ENCODE measurements at places on chromosomes 3 and 15.

- no peak for DNase-seq
These were observed 31.0 kb upstream of the KLHL6 start for GRCh38 chr3:183586477-183586876.

- no peak for DNase-seq
These were observed at the start of gene GPR62 for GRCh38 chr3:51955175-51955892. Gene GPR62 (plus strand): TSS chr3:51955381. CDS start chr3:51955653, 272 bp downstream.

- DNase-seq, result no peak
These were observed 257.1 kb downstream of the UACA start for GRCh38 chr15:70505936-70506912.

DNA sequence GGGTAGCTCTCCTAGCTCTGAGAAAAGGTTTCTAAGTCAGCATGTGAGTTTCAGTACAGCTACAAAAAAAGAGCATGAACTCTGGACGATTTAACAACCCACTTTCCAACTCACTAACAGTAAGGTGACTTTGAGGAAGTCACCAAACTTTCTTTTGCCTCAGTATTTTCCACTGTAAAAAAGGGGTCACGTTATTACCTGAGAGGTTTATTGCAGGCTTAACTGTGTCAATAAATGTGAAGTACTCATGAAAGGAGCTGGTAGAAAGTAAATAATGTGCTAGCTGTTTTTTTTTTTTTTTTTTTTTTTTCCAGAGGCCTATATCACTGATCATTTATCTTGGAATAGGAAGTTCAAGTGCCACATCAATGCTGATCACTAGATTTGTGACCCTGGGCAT is 89.3 kb downstream of the PLSCR2 start:
- no peak for DNase-seq

- DNase-seq, result no peak
These were observed 96.3 kb upstream of the CHRM5 start for GRCh38 chr15:33871980-33872379.

DNA sequence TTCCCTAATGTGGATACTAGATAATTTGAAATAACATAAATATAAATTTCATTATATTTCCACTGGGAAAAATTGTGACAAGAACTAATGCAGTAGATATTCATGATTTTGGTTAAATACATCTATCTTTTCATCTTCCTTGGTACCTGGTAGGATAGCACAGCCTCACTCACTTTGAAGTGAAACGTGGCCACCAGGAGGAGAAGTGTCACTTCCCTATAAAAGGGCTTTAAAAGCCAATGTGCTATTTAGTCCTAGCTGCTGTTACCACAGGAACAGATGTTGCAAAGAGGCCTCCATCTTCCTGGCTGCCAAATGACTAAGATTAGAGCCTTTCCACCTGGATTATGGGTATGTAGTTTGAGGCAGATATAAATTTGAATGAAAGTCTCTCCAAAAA is 140.0 kb downstream of the PLOD2 start:
- no peak for DNase-seq

DNA sequence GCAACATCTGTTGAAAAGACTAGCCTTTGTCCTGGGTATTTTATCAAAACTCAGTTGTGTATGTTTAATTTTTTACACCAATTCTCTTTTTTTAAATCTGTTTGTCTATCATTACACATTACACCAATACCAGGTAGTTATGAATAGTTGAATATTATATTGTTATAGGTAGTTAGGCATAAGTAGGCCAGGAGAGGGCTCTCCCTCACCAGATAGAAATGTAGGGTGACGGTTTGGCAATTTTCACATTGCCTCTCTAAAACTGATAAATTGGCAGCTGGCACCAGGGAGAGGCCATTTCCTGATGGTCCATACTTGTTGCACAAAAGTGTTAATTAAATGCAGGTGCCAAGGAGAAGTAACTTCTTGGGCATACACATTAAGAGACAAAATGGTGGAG is 483.1 kb upstream of the EPHA6 start:
- no peak for DNase-seq

DNA sequence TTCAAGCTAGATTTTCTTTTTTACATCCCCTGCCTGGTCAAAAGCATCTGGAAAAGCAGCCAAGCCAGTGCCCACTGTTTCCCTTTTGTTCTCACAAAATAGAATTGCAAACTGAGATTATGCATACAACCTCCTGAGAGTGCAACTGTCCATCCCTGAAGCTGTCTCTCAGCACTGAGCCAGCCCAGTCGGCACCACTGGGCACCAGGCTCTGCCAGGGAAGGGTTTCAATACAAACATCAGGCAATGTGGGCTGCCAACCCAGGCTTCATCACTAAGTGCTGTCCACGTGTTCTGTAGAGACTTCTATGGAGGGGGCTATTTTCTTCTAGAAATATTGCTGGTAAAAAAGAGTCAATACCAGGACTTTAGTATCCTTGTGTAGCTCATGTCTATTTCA is 356.3 kb upstream of the TBL1XR1 start:
- DNase-seq, result no peak

GRCh38 chr15:101579631-101580163 is 72.5 kb downstream of the TM2D3 start:
- no peak for DNase-seq

DNA sequence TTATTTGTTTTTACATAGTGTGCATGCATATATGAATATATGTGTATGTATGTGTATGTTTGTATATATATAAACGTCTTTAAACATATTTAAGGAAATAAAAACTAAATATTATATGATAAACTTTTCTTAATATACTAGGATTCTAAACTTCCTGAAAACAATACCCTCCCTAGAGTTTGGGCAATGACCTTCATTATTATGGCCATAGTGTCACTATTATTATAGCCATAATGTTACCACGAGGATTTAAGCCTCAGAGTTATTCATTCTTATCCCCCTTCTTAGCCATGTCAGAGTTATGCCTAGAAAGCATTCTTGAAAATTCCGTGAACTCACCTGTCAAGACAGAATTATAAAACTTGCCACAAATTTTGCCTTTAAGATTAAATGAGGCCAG is 335.5 kb downstream of the ERC2 start:
- DNase-seq, result no peak

DNA sequence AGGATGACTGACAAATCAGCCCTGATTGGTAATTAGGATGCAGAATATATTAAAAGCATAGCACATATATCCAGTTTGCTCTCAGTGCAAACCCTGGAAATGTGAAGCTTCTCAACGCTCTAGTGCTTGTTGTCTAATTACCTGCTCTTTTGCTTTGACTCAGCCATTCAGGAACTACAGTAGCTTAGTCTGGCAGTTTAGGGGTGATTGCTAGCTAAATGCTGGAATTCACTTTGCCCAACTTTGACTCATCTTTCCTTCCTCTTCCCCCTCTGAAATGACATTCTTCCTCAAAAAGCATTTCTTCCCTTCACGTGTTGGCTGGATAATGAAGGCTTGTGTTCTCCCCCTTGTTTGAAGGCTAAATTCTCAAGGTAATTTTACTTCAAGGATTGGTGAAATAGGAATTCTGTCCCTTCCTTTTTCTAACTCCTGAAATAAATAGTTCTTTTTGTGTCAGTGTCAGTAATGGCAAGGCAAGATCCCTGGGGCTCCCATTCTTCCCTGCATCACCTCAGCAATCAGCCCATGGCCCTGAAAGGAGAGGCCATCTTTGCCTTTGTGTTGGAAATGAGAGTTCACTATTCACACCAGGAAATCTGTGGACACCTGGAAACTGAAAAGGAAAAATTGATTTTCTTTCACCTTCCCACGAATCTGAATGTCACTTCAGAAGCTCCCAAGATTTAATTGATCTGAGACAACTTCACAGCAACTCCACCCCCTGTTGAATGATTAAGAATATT is 103.6 kb downstream of the ECT2 start:
- no peak for DNase-seq

- DNase-seq, result no peak
These were observed 9.5 kb downstream of the EBLN2 start for GRCh38 chr3:73070675-73071575.

DNA sequence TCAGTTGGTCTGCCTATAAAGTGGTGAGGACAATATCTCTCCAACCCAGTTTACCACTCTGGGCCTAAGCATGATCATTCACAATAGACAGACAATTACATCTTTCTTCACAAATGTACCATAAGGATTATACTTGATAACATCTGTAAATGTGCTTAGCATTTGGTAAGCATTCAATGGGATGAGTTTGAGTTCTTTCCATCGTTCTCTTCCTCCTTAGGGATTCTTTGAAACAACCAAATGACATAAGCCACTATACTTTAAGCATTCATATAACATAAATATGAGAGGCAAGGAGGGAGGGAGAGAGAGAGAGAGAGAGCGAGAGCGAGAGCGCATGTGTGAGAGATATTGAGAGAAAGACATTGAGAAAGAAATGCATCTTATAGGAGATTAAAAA is 303.3 kb upstream of the CBLB start:
- peak; percentile 32 for DNase-seq

- DNase-seq, result no peak
These were observed 506.2 kb upstream of the IL12A start for GRCh38 chr3:159482241-159482993.

GRCh38 chr3:30225021-30225420 is 381.4 kb upstream of the TGFBR2 start:
- DNase-seq, result no peak

- no peak for DNase-seq
These were observed 406.2 kb downstream of the CNTN4 start for GRCh38 chr3:2504912-2505311.

DNA sequence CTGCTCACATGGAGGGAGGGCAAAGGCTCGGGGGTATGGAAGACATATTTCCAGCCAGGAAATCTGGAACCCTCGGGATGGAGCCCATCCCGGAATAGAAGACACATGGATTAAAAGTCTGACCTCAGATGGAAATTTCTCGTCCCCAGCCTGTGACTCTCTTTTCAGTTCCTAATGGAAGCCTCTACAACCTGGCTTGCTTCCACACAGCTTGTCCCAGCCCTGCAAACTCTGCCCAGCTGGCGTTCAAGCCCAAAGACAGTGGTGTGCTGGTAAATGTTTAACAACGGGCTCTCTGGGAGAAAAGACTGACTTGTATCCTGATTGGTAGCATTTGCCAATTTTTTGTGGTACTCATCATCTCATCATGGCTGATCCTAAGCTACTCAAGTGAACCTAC is 35.6 kb upstream of the TLE3 start:
- no peak for DNase-seq

DNA sequence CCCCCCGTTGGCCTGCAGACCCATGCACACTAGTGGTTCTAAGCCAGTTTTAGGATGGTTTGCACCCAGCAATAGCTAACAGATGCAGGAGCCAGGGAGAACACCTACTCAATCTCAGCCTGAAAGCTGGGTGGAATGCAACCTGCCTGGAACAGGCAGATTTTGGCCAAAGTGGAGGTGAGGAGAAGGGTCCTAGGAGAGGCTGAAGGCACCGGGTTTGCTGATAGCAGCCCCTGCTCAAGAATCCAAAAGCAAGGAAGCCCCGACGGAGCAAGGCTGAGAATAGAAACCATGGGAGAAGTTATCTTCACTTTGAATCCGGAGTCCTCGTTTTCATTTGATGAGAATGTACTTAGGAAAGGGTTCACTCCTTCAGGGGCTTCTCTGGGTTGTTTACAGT is 9.9 kb downstream of the RRP9 start:
- no peak for DNase-seq

GRCh38 chr3:152339881-152340505 is 71.3 kb downstream of the MBNL1 start:
- DNase-seq, result no peak

GRCh38 chr15:97748576-97748975 is 211.9 kb upstream of the ARRDC4 start:
- DNase-seq, result no peak

GRCh38 chr3:40268802-40269524 is 40.5 kb upstream of the EIF1B start:
- DNase-seq, result no peak

GRCh38 chr15:91952216-91952615 is 98.7 kb downstream of the SLCO3A1 start:
- DNase-seq, result no peak

DNA sequence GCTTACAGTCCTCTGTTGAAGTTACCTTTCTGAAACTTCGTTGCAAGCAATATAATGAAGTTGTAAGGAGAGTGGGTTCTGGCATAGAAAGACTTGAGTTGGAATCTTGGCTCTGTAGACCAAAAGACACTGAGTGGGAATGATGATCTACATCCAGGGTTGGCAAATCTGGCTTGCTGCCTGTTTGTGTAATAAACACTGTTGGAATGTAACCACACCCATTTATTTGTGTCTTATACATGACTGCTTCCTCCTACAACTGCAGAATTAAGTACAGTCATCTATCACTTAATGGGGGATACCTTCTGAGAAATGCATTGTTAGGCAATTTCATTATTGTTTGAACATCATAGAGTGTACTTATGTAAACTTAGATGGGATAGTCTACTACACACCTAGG is 178.4 kb upstream of the SUCLG2 start:
- DNase-seq, result no peak

GRCh38 chr3:193240850-193241706 is at the start of gene PLAAT1:
Gene PLAAT1 (plus strand): TSS chr3:193241222. CDS start chr3:193255651, 14,429 bp downstream.
- no peak for DNase-seq

- DNase-seq, result no peak
These were observed 336.1 kb downstream of the GBE1 start for GRCh38 chr3:81425198-81425868.

- DNase-seq, result no peak
These were observed 339.7 kb upstream of the EPHA3 start for GRCh38 chr3:88767746-88768145.

- DNase-seq, result no peak
These were observed 624 bp downstream of the AP3B2 start for GRCh38 chr15:82709081-82709420.

DNA sequence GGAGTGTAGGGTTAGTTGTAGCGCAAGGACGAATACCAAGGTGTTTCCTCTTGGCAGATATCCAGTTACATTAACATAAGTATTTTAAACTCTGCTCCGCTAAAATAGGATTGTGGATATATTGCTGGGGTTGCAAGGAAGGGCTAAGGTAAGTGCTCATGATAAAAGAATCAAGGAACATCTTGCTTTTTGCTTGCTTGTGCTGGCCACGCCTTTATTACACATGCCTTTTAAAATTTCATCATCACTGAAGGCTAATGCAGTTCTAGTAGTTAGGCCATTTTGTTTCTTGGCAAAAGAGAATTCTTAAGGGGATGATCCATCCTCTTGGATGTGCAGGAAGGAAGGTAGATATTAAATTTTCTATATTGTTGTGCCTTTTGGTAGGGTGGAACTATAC is 415.6 kb upstream of the TPM1 start:
- no peak for DNase-seq

- no peak for DNase-seq
These were observed 108.9 kb downstream of the FBLN2 start for GRCh38 chr3:13657660-13658435.

- no peak for DNase-seq
These were observed 387.6 kb upstream of the RGMA start for GRCh38 chr15:93476491-93477177.

- DNase-seq, result no peak
These were observed 52.3 kb upstream of the FGF7 start for GRCh38 chr15:49370782-49371181.

DNA sequence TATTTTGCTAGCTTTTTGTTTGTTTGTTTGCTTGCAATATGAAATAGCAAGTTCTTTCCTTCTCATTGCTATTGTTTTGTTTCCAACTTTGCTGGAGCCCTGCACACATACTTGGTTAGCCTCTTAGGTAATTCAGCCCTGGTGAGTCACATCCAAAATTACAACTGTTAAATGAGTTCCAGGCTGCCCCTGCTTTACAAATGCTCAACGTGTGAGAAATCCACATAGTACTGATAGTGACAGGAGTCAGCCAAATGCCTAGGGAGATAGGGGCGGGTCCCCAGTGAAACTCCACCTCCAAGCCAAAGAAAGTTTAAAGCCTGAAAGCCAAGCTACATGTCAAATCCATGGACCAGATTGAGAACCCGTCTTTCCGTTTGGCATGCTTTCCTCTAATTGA is 81.3 kb upstream of the RNF7 start:
- DNase-seq, result no peak

- DNase-seq, result no peak
These were observed 269.0 kb upstream of the TPM1 start for GRCh38 chr15:62773369-62774165.
